ENCODE measurements at places on chromosomes 11 and 22. TPM values are rescaled to one million over a fixed set of nuclear protein-coding genes. Genes with fewer than 3 reads are reported as not detected.

FXYD6 gene
- total RNA-seq = 0.10 TPM

DKK3 gene
- total RNA-seq = 561 TPM

PIWIL4 gene
- total RNA-seq = 4.6 TPM

DNAJB7 gene
- total RNA-seq = not detected

CCDC87 gene
- 0.56 TPM for total RNA-seq

KRTAP5-7 gene
- total RNA-seq = not detected

CAPN5 gene
- total RNA-seq = 30.0 TPM

GPHA2 gene
- total RNA-seq = not detected

SUSD2 gene
- 46.2 TPM for total RNA-seq

TECTA gene
- 0.43 TPM for total RNA-seq

GRAMD4 gene
- total RNA-seq = 70.6 TPM

DLG2 gene
- total RNA-seq = 1.6 TPM

GDPD5 gene
- total RNA-seq = 4.1 TPM

GAL3ST1 gene
- total RNA-seq = 0.23 TPM

WT1 gene
- not detected for total RNA-seq

MPZL3 gene
- total RNA-seq = 0.59 TPM

BIRC2 gene
- 55.8 TPM for total RNA-seq

SCT gene
- total RNA-seq = not detected

MS4A15 gene
- not detected for total RNA-seq

MICAL2 gene
- total RNA-seq = 703 TPM

CD3E gene
- total RNA-seq = not detected

RAC2 gene
- 6.3 TPM for total RNA-seq

CST6 gene
- 2.9 TPM for total RNA-seq

ACCS gene
- 8.5 TPM for total RNA-seq

THY1 gene
- 89.7 TPM for total RNA-seq

SLC2A11 gene
- total RNA-seq = 13.4 TPM

HPX gene
- total RNA-seq = 0.78 TPM

LARGE1 gene
- total RNA-seq = 23.9 TPM

KDM4D gene
- 0.36 TPM for total RNA-seq

DEPDC5 gene
- 11.6 TPM for total RNA-seq

ANO5 gene
- 2.1 TPM for total RNA-seq

APLNR gene
- 0.39 TPM for total RNA-seq

TCN2 gene
- 7.4 TPM for total RNA-seq

LGALS12 gene
- total RNA-seq = not detected

JOSD1 gene
- 73.0 TPM for total RNA-seq

BTBD18 gene
- total RNA-seq = not detected

Measured in smooth muscle cell of the pulmonary artery (primary cell).